ENCODE measurements at places on chromosomes 12 and 14.
A peak's percentile ranks its signal among the peaks of the same experiment; 100 is the strongest.

- DNase-seq = no peak
Observed at GRCh38 chr12:107309020-107309419, 215.7 kb upstream of the CRY1 start.

DNA sequence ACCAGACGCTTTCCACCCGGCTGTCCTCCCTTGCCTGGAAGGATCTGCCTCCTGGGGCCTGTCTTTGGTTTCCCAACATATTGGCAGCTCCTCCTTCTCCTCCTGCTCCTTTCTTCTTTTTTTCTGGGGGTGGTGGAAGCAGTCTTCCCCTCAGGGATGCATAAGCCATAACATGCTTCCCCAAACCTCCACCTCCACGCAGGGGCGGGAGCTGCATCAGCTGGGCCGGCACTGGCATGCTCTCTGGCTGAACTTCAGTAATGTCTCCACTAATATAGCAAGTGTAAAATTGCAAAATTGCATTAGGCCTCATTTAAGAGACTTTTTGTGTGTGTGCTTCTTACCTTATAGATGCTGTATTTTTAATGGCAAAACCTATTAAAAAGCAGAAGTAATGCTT lies 58.6 kb downstream of the GLT1D1 start:
- no peak for DNase-seq

DNA sequence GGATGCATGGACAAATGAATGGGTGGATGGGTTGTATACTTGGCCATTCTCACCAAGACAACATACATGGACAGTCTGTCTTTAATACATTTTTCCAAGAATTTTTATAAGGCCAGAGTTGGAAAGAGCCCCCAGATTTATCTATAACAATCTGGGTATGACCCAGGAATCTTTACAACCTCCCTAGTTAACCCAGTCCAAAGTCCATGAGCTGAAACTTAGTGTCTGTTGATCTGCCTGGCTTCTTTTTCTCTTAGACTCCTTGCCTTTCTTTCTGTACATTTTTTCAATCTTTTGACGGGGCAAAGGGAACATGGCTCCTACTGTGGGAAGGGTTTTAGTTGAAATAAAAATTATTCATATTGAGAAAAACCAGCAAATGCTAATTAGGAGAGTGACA lies 740 bp downstream of the FGF23 start:
- DNase-seq = no peak

DNA sequence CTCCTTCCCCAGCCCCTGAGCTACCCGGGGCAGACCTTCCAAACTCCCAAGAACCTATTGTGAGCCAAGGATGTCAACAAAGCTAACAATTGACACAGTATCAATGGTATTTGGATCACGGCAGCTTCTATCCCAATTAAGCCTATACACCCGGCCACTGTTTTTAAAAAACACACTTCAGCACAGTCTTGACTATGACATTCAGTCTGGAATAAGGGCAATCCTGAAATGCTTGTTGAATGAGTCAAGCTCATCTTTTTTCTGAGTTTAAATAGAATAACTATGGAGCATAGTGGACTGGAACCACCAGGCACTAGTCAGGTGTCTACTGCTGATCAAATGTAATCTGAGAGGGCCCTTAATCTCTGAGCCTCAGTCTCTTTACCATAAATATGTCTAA lies 5.7 kb downstream of the DENND5B start:
- no peak for DNase-seq

DNA sequence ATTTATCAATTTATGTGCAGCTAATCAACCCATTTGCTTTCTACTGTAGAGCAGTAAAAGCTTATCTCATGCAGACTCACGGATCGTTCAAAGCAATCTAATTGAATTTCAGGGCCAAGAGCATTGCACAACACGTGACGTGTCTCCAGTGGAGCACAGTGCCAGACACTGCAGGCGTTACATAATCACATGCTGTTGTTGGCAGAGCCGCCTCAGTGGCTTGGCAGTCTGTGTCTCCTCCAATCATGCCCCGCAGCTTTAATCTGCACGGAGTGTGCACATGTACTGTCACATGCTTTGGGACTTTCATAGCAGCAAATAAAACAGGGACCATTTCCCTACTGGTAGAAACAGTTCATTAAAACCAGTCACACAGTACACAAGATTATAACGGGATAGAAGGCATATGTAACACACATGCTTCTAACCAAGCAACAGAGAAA lies 309.3 kb downstream of the ITPR2 start:
- no peak for DNase-seq

- no peak for DNase-seq
Observed at GRCh38 chr14:103073876-103074728, 9.9 kb upstream of the LBHD2 start.

- DNase-seq = no peak
Observed at GRCh38 chr14:51444353-51445000, 204.4 kb downstream of the TMX1 start.

DNA sequence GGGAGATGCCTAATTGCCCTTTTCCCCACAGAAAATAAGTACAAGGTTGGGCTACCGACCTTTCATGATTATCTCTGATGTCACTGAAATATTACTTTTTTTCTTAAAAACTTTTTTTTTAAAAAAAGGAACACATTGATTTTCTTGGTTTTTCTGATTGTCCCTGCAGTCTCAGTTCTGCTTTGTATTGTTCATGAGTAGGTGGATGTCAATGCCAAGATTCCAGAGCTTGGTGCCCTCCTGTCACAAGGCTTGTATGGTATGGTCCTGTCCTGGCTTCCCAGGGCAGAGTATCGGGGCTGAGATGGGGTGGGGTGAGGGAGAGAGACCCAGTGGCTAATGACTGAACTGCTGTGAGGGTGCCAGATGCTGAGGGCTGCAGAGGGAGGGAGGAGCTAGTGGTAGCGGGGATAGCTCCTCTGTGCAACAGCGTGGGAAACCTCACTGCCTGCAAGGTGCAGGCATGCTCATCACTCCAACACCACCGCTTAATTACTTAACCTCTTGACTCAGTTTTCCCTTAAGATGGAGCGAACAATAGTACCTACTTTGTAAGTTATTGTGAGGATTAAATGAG lies 4.4 kb upstream of the CTDSP2 start:
- no peak for DNase-seq

- peak; percentile 72 for DNase-seq
Observed at GRCh38 chr12:51814311-51815088, 34.0 kb downstream of the FIGNL2 start.

GRCh38 chr12:43022838-43023237 lies 433.3 kb upstream of the PRICKLE1 start:
- no peak for DNase-seq

- no peak for DNase-seq
Observed at GRCh38 chr12:113676547-113676946, 204.9 kb upstream of the LHX5 start.

- DNase-seq = no peak
Observed at GRCh38 chr14:96176811-96177211, 27.8 kb upstream of the BDKRB2 start.

DNA sequence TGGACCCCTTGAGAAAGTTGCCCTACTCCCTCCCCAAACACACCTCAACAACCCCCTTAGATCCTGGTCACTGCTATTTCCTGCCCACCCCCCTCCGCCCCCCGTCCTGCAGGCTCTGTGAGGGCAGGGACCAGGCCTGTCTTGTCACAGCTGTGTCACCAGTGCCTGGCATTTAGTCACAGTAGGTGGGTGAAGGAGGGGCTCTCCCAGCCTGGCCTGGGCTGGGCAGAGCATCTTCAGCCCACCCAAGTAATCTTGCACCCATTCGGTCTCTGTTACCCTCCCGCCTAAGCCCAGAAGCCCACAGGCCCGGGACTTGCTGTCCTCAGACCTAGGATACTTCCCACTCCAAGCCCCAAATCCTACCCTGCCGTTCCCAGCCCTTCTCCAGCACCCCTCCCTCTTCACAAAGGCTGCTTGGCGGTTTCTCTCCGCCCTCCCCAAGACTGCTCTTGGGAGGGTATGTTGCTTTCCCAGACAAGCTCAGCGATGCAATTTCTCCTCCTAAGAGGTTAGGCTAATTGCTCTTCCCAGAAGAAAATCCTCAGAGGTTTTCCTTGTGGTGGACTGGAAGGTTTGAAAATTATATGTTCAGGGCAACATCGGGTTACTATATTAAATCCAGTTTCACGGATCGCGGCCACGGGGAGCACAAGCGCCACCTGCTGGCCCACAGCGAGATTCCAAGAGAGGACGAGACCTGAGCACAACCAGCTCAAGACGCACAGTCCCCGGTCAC lies 50.8 kb upstream of the ZFP36L1 start:
- DNase-seq = peak; percentile 78

DNA sequence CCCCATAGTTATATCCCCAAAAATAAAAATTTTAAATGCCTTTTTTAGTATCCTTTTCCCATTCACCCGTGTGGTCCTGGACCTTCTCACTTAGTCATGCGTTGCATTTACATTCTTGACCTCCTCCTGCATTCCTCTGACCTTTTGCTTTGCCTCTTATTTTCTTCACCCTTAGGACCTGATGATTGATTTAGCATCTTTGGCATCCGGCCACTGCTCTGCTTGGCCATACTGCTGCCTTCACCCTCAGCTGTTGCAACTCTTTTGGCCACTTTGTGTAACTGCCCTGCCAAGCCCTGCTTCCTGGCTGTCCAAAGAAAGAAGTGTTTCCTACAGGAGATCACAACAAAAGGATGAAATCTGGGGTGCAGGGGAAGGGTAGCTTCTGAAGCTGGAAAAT lies 48.8 kb upstream of the SLC38A4 start:
- DNase-seq = no peak
